AG08395 (cell line): ENCODE measurements at places on chromosomes 2 and 18.

GRCh38 chr2:219782737-219783348, 155.4 kb downstream of the SLC4A3 start:
- no peak for DNase-seq

- no peak for DNase-seq
Measured at GRCh38 chr2:76288146-76288545, 577.4 kb upstream of the GCFC2 start.

DNA sequence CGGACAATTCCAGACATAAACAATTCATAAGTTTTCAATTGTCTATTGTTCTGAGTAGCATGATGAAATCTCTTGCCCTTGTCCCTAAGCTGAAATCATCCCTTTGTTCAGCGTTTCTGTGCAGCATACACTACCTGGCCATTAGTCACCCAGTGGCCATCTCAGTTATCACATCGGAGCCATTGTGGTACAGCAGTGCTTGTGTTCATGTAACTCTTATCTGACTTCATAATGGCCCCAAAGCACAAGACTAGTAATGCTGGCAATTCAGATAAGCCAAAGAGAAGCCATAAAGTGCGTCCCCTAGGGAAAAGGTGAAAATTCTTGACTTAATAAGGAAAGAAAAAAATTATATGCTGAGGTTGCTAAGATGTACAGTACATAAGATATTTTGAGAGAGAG, 127.2 kb downstream of the FHOD3 start:
- DNase-seq = no peak

- no peak for DNase-seq
Measured at GRCh38 chr2:88831071-88831791, 139.8 kb downstream of the RPIA start.

GRCh38 chr18:36633961-36634412, 194.8 kb downstream of the TPGS2 start:
- DNase-seq = no peak
